GM12878 (cell line): ENCODE measurements at places on chromosomes 2 and 18. TPM values are rescaled to one million over a fixed set of nuclear protein-coding genes. Genes with fewer than 3 reads are reported as not detected.

DNA sequence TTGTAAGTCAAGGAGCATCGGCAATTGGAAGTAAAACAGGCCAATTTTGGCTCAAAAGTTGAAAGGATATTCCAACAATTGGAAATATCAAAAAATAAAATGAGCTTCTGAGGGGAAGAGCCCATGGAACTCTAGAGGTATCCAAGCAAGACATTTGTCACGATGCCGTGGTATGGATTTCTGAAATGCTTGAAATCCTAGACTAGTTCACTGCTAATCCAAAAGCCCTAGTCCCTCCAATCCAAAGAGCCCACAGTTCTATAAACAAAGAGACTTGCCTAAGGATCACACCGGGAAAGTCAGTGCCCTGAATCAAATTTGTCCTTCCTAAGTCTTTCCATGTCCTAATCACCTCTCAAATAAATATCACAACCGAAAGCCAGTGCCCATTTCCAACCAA, 85.1 kb downstream of the CLHC1 start:
- no peak for DNase-seq

DNA sequence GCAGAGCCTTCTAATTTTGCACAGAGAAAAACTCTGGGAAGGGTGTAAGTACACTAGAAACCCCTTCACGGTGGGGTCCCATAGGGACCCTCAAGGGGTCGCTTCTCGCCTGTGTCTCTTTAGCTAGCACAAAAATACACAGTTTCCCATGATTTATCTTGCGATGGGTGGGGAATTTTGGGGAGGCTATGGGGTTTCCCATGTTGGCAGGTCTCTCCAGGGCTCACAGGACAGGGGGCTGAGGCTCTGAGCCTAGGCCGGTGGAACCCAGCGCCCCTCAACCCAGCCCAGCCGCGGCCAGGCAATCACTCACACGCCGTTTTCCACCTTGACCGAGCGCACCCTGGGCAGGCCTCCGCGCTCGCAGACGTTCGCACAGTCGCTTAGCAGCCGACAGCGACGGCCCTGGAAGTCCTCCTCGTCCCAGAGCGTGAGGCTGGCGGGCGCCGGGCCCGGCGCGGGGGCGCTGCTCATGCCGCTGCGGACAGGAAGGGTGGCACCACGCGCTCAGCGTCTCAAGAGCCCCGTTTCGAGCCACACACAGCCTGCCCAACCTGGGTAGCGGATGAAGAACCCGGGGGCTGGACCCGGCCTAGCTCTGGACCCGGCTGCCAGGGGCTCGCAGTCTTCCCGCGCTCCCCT, 398 bp downstream of the CRYBA2 start:
- no peak for DNase-seq

DNA sequence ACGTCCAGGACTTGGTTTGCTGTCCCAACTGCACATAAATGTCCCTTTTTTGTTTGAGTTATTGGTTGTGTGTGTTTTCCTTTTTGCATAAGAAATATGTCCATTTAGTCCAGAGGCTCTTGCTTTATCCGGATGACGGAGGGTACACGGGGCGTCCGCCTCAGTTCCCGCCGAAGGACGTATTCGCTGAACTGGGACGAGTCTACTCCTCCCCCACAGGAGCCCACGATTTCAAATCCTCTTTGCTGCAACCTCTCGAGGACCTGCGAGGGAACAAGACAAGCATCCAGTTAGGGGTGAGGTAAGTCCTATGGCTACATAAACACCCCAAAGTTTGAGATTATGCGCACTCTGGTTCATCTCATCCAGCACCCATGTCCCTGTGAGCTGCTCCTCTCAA, 92.7 kb downstream of the KCTD1 start:
- no peak for DNase-seq

DNA sequence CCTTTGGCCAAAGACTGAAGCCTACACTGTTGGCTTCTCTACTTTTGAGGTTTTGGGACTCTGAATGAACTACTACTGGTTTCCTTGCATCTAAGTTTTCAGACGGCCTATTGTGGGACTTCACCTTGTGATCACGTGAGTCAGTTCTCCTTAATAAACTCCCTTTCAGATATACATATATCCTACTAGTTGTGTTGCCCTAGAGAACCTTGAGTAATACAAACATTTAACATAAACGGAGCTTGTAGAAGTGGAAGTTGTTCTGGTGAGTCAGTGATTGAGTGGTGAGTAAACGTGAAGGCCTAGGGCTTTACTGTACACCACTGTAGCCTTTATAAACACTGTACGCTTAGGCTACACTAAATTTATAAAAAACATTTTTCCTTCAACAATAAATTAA, 107.2 kb upstream of the CDH2 start:
- DNase-seq, result no peak

DNA sequence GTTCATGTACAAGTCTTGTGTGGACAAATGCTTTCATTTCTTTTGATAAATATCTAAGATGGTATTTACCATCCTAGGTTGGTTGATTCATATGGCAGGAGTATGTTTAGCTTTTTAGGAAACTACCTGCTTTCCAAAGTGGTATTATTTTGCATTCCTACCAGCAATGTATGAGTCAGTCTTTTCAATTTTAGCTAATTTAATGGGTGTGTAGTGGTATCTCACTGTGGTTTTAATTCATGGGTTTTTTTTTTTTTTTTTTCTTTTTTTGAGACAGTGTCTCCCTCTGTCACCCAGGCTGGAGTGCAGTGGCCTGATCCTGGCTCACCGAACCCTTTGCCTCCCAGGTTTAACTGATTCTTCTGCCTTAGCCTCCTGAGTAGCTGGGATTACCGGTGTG, 4.2 kb downstream of the ZNF512 start:
- DNase-seq, result no peak

DNA sequence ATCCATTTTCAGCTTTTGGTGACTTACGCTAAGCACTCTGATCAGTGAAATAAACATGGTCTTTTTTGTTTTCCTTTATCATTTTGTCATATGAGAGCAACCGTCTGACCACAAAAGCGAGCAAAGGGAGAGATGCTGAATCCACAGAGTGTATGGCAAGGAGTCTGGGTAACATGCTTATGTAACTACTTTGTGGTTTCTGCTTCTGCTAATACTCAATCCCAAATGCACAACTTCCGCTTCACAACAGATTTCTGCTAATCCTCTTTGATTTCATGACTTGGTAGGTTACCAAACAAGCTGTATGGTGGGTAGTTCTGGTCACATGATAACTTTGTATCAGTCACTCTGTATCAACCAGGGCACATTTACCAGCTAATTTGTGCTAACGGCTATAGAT, 908.4 kb upstream of the CRIM1 start:
- no peak for DNase-seq

- no peak for DNase-seq
These were observed 35.7 kb downstream of the THUMPD2 start for GRCh38 chr2:39743269-39743776.

GRCh38 chr2:234996069-234996940, 44.5 kb downstream of the SH3BP4 start:
- no peak for DNase-seq

GRCh38 chr2:129709956-129710598, 269.4 kb upstream of the RAB6C start:
- DNase-seq, result no peak

GRCh38 chr2:3679180-3679579, 21.2 kb downstream of the ALLC start:
- DNase-seq, result no peak

DNA sequence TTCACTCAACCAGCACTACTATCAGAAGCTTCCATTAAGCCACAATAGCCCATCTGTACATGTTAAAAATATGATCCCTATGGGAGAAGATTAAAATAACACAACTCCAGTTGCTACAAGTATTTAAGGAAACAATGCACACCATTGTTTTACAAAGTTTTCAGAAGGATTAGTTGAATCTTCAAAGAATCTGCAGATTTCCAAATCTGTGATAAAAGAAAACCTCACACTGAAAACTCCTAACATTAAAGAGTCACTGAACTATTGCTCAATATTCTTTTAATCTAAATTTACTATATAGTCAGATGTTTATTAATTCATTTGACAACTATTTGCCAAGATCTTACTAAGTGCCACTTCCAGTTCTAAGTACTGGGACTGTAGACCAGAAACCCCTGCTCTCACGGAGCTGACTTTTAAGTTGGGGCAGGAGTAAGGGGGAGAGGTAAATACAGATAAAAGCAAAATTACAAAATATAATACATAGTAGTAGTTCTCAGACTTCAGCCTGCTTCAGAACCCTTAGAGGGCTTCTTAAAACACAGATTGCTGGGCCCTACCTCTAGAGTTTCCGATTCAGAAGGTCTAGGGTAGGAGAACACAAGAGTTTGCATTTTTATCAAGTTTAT, 94.4 kb downstream of the STK39 start:
- DNase-seq, result no peak

GRCh38 chr2:7210712-7211111, 293.5 kb downstream of the RNF144A start:
- no peak for DNase-seq

Gene MBOAT2
- total RNA-seq, result 1.5 and 2.1 TPM in 2 replicates

Gene DSG3
- total RNA-seq, result 0.24 and 0.31 TPM in 2 replicates
